ENCODE measurements at places on chromosomes 11 and 22.

- DNase-seq: no peak
Observed at GRCh38 chr22:23579870-23580575, at the start of gene IGLL1. IGLL1 (minus strand) TSS chr22:23580290; CDS start chr22:23580190, 100 bp downstream.

GRCh38 chr22:46113110-46113909 lies 37.0 kb upstream of the PPARA start:
- no peak for DNase-seq

- DNase-seq: no peak
Observed at GRCh38 chr11:1819074-1819473, 15.7 kb upstream of the SYT8 start.

DNA sequence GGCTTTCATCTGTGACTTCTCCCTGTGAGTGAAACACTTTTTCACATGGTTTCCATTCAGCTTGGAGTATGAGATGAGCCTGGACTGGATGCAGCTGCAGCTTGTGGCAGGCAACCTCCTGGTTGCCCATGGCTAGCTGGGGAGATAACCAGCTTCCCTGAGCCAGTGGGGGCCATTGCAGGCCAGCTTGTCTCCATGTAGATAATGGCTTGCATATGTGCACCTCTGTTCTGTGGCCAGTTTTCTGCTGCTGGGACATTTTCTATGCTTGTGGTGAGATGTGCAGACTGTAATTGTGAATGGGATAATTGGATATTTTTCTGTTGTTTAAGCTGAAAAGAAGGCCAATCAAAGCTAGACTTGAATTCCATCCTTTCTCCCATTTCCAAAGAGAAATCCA lies 38.5 kb downstream of the INSC start:
- no peak for DNase-seq

- DNase-seq: no peak
Observed at GRCh38 chr11:70524096-70524922, 126.0 kb downstream of the CTTN start.

GRCh38 chr11:132620423-132620822 lies 911.9 kb downstream of the OPCML start:
- no peak for DNase-seq

DNA sequence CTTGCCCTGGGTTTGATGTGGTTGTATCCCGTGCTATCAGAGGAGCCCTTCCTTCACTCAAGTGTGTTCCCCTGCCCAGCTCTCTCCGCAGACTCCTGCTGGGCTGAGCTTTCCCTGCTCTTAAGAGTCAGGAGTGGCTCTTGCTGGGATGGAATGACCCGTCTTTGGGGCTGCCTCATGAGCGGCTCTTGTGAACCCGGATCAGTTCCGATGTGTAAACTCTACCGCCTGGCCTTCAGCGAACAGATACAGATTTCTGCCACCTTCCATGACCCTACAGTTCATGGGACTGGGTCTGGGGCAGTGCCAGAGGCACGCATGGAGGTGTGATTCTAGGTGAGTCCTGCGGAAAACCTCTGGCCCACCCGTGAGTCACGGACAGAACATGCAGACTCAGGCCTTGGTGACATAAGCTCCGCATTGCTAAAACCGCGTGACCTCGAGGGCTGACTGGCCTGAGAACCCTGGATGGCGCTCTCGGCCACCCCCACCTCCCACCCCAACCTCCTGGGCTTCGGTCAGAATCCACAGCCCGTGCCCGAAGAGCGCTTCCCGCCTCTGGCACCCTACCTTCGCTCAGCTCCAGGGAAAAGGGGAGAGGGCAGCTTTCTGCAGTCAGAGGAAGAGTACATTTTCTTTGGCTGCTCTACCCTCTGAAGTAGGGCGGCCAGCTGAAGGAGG lies 1.3 kb upstream of the ZBTB16 start:
- no peak for DNase-seq

- no peak for DNase-seq
Observed at GRCh38 chr11:105137286-105137685, 2.3 kb downstream of the CARD18 start.

GRCh38 chr11:57248780-57249383 lies 11.8 kb upstream of the APLNR start:
- no peak for DNase-seq

GRCh38 chr11:47595029-47595428 lies 818 bp upstream of the C1QTNF4 start:
- no peak for DNase-seq

Data from NCI-H1048 (cell line).